ENCODE measurements at places on chromosomes 4 and X.

DNA sequence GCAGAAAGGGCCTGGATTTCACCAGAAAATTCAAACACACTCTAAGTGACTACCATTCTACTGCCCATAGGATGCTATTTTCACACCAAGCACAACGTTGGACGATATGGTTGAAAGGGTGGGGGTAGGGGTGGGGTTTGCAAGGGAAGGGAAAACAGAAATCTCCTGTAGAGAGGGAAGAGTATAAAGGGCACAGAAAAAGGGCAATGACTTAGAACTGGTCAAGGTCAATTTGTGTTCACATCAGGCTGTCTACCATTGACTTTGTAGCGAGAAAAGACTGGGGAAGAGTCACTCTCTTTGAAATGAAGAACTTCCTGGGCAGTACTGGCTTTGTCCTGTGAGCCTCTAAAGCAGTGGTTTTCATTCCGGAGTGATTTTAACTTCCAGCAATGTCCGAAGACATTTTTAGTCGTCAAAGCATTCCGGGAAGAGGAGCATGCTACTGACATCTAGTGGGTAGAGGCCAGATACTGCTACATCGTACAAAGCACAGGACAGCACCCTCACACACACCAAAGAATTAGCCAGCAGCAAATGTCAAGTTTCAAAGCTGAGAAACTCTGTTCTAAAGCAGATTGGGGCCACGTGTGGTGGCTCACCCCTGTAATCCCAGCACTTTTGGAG lies 48.4 kb upstream of the SLC7A3 start:
- DNase-seq: peak; percentile 14

DNA sequence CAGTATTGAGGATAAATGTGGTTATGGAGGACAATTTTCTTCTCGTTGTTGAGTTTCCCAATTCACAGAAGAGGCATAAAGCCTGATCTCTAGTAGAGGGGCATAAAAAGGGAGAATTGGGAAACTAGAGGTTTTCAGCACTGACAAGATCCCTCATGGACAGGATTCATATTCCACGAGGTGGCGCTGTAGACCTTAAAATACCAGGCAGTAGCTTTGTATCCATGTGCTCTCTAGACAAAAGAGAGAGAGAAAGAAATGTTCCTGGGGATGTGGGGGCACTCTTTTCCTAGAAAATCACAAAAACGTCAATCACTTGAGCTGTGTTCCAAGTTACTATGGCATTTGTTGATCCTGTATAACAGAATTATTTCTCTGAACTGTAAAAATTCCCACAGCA lies 128.3 kb downstream of the MAGEE1 start:
- DNase-seq: no peak

DNA sequence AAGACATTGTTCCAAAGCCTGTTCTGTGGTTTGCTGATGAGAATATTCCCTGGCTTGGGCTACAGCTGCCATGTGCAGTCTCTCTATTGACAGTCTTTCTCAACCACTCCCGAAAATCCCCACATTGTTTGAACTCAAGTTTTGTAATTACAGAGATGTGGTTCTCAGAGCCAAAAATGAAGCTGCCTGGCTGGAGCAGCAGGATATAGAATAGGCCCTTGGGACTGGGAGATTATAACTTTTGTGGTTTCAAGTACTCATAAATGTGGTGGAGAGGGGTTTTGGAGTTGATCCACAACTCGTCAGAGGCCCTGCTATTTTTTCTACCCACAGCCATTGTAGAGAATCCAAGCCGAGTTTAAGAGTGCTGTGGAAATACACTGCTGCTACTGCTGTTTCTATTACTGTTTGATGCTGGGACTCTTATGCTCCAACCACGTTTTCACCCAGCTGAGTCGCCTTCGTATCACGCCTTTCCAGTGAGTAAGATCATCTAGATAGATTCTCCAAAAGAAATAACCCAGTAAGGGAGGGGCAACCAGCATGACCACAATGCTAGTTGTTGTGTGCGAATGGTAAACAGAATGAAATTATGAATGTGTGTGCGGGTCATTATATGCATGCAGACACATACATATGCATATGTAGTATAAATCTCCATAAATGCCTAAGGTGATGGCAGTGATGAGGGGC lies 57.1 kb upstream of the ATXN3L start:
- DNase-seq: peak; percentile 97

- DNase-seq: no peak
Measured at GRCh38 chr4:41425650-41426049, 112.3 kb upstream of the LIMCH1 start.

GRCh38 chrX:1658071-1658491 lies 43.2 kb downstream of the ASMT start:
- no peak for DNase-seq
